ENCODE measurements at places on chromosomes 7 and 10.

DNA sequence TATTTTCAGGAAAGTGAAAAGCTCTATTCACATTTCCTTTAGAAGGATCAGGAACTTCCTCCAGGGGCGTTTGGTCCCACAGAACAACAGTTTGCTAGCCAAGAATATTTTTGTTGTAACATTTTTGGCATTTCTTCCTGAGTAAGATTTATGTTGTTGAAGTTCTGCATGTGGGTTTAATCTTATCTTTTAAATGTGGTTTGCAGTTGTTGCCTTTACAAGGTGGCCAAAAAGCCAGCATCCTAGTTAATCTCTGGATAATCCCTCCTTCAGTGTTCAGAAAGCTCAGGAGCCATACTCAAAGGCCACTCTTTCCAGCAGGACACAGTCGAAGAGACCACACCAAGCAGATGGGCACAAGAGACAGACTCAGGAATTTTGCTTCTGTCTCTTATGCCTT is 30.0 kb downstream of the SLC26A4 start:
- DNase-seq: no peak

DNA sequence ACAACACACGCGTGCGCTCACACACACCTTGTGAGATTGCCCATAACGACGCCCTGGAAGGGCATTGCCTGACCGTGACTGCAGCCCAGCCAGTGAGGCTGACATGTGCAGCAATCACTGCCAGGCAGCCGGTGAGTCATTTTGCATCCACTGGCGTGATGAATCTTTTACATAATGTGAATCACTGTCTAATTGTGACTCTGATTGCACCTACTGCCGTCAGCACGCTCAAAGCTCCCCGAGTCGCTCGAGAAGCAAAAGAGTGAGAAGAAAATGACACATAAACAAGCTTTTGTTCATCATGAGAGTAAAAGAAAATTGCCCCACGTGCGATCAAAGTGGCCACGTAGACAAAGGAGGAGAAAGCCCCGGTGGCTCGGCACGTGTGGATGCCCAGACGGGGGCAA is 117.4 kb upstream of the PFKP start:
- DNase-seq: no peak

DNA sequence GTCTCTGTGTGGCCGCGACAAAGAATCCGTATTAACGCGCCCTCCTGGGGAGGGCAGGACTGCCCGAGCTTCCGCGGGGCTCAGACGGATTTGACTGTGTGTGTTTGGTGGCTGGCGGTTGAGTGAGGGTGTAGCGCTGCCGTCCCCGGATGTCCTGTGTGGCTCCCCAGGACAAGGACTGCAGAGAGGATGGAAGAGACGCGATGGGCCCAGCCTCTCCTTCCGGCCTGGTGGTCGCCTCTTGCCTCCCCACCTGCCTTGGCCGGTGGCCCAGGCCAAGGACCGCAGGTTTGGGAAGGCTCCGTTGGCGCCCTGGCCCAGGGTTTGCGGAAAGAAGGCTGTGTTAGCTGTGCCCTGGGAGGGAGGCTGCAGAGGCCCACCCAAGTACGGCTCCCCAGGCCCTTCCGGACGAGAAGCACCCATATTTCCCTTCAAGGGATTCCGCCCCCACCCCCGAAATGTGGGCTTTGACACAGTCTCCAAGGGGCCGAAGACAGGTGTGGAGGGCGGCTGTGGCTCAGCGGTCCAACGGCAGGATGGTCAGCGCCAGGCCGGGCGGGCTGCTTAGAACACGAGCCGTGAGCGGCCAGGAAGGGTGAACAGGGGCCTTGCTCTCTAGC is 2.3 kb downstream of the UNCX start:
- DNase-seq: no peak

DNA sequence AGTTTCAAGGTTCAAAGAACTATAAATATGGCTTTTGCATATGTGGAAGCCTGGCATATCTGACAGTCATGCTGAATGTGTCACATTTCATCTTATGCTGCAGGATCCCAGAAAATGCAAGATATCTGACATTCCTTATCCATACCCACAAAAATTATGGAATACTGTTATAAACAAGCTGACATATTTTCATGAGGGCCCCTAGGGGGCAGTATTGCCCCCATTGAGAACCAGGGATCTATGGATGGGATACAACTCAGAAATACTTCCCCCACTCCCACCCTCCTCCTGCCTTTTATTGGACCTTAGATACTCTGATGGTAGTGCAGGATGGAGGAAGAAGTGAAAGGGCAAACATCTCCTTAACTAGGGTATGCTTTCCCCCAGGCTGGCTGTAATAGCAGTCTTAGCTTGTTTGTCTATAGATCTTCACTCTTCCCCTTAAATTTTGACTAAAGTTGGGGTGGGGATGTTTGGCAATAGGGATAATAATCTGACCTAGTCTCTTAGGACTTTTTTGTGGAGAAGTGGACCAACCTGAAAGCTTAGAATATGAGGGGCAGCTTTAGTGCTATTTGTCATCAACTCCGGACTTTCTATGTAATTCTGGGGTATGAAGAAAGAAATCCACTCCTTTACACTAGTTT is 3.5 kb upstream of the GNGT1 start:
- DNase-seq: no peak

DNA sequence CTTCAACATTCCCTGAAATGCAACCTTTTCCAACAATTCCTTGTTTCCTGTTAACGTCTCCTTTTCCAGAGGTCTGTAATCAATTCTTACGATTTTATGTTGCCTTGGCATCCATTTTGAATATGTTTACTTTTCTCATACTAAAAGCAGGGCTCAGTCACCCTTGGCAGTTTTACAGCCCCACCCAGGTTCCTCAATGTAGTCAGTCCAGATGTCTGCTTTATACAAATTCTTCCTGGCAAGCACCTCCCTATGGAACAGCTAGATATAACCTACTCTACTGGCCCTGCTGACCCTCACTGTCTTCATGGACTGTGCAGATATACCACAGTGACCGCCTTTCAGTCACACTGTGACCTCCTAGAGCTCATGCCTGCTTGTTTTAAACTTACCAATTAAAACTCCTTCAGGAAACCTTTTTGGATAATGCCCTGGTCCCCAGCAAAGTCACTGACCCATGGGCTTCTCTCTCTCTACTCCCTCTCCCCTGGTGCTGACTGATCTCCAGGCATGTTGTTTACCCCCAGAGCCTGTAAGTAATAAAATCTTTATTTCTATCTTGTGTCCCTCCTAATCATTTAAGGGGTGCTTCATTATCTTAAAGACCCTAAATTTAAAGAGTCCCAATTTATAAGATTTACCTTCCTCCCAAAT is 147.1 kb upstream of the STEAP1 start:
- DNase-seq: no peak

DNA sequence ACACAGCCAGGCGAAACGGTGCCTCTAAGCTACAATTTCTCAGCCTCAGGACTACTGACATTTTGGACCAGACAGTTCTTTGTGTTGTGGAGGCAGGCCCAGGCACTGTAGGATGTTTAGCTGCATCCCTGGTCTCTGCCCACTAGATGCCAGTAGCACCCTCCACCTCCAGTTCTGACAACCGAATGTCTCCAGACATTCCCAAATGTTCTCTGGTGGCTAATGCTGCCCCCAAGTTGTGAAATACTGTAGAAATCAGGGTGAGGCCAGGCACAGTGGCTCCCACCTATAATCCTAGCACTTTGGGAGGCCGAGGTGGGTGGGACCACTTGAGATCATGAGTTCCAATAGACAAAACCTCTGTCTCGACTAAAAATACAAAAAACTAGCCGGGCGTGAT is 18.2 kb downstream of the HNRNPF start:
- peak; percentile 19 for DNase-seq

DNA sequence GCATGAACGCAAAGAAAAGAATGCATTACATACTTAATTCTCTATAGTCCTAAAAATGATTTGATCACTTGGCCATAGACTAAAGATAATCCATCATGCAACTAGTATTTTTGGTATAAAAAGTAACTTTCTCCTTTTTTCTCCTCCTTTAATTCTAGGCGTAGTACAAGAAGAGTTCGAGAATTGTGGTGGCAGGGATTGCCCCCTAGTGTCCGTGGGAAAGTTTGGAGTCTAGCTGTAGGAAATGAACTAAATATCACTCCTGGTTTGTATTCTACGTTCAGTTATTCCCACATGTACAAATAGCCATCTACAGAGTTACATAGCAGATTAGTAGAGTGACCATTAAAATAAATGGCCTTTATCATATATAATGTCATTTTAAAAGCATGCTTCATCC is 45.5 kb upstream of the HELLS start:
- no peak for DNase-seq

DNA sequence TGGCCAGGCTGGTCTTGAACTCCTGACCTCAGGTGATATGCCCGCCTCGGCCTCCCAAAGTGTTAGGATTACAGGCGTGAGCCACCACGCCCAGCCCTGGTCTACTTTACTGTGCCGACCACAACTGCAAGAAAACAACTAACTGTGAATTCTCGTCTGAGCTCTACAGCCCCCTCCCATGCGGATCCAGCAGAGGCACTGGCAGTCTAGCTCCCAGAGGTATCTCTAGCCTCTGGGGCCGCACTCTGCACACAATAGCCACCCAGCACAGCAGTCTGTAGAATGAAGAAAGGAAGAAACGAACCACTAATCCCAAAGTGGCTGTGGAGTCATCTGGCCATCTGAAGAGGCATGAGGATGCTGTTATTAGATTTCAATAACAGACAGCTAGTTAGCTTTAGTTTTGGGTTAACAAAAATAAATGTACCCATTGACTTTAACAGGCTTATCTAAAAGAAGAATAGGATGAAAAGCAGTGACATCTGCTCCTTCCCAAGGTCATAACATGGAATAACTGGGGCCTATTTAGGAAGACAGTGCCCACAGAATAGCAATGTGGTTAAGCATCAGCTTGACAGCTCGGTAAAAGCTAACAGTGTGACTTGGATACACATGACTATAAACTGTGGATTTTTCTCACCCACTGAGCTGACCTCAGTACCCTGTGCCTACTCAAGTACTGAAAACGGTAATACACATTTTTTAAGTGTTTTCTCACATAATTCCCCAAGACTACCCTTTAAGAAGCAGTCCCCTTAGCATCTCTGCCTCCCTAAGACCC is 131.9 kb downstream of the TNS3 start:
- no peak for DNase-seq

- no peak for DNase-seq
These were observed 46.4 kb downstream of the ELFN1 start for GRCh38 chr7:1716263-1717094.

- DNase-seq: no peak
These were observed 129.2 kb upstream of the CDCA7L start for GRCh38 chr7:22074897-22075296.

GRCh38 chr10:129244757-129245156 is 222.3 kb upstream of the MGMT start:
- DNase-seq: no peak

- DNase-seq: no peak
These were observed 143.2 kb downstream of the JAZF1 start for GRCh38 chr7:28037220-28038010.

GRCh38 chr10:101710059-101710695 is 15.2 kb upstream of the FBXW4 start:
- no peak for DNase-seq

DNA sequence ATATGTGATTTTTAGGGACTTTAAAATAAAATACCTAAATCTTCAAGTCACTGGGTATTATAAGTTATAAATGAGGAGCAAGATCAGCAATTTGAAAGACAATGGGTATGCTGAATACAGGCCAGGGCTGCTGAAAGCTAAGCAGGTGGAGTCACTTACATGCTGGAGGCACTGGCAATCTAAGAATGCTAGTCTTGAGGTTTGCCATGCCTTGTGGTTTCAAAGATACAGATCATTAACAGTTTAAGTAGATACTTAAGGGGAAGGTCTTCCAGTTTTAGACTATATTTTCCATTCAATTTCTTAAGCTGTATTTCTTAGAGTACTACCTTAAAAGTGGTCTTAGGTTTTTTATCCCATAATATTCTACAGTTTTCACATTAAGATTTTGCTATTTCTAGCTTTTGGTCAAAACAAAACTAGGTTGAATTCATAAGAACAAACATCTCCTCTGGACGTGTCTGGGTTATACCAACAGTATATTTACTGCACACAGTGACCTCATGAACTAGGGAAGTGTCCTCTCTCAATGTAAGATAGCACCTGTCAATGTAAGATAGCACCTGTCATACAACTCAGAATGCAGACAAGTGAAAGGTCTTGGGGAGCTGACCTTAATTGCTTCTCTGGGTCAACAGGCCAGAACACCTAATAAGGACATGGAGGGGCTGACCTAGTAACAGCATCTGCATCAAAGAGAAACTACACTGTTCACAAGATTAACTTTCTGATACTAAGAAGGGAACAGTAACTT is 2.0 kb downstream of the SRI start:
- no peak for DNase-seq

DNA sequence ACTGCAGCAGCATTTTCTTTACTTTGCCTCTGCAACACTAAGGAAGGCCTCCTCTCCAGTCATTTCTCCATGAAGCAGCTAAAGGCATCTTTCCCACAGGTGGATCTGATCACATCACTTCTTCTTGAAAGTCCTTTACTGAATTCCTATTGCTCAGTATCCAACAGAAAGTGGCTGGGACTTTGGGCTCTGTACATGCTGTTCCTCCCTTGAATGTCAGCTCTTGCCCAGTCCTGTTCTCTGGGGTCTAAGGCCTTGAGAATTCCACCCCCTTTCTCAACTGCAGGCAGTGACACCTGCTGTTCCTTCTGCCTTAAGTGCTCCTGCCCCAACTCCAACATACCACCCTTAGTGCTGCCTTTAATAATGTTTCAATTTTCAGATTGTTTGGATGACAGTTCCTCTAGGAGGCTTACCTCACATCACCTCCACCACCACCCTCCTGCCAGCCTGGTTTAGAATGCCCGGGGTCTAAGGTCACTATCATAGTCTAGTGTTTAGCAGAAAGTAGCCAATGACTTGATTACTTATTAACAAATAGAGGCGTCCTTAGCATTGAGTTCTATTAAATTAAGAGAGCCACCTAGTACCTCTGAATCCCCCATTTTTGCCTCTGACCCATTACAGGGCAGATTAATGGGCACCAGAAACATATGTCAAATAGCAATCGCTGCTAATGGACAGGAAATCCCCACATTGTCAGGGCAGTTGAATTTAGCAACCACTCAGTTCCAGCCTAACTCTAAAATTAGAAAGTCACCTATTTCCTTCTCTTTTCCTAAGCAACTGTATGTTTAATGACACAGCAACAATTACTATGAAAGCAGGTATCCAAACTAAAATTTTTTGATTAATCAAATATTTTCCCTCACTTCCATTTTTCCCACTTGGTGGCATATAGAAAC is 11.4 kb downstream of the INHBA start:
- DNase-seq: no peak

GRCh38 chr7:56125831-56126230 is 9.6 kb upstream of the NUPR2 start:
- no peak for DNase-seq

GRCh38 chr7:158471716-158472115 is 115.9 kb downstream of the PTPRN2 start:
- DNase-seq: no peak

DNA sequence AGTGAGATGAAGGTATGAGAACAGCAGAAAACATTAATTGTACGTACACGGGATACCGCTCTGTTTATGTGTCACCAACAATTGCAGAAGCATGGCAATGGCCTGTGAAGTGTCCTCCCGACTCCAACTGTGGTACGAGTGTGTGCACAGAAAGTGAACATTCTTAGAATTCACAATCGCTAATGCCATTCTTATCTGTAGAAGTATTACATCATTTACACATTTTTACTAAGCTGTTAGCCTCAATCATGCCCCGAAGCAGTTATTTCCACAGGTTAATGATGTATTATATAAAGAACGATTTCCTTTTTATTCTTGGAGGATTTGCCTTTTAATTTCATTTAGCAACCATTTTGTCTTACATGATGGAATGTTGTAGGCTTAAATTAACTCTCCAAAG is 103.4 kb downstream of the EVX1 start:
- no peak for DNase-seq
